ENCODE measurements at places on chromosomes 7 and 10.

DNA sequence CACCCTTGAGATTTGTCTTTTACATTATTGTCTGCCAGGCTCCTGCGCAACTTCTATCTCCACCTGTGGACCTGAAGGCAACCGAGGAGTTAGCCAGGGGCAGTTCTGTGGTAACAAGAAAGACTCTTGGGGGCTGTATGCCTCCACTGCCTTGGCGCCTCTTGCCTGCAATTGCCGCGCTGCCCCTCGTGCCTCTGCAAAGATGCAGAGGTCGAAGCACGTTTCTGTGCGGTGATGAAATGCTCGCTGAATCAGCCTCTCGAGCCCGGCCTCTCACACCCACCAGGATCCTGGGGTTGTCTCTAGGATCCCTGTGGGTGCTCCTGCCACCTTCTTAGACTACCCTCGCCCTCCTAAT is 486 bp upstream of the LHFPL3 start:
- no peaks in the 10 kb centered on the region for H3K27me3 ChIP-seq
- H3K36me3 ChIP-seq, result no peaks in the 10 kb centered on the region
- H3K4me3 ChIP-seq, result peak overlapping the region; percentile 2
- no peak overlapping the region for H3K27ac ChIP-seq
- DNase-seq, result no peak

DNA sequence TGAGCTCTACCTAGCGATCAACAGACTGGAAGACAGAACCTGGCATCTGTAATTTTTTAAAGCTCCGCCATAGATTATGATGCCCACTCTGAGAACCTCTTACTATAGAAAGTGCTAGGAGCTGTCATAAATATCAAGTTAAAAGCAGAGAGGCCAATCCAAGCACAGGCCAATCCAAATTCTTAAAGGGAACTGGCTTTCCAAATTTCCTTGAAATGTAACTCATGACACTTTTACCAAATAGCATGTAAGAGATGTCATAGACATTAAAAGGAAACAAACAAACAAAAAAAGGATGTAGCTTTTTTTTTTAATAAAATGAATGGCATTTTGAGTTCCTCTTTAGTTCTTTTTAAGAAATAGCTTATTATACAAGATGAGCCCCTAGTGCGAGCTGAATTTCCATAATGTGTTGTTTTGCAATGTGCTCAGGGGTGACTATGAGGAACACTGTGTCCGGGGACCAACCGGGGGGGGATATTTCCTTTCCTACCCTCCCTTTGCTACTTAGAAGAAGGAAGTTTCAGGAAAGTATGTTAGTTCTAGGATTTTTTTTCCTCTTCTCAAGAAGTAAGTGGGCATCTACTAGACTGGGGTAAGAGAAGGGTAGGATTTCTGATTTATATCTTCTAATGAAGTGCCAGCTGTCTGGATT is 23.7 kb upstream of the MRC1 start:
- no peaks in the 10 kb centered on the region for H3K36me3 ChIP-seq
- DNase-seq, result no peak
- no peak overlapping the region for H3K27ac ChIP-seq

DNA sequence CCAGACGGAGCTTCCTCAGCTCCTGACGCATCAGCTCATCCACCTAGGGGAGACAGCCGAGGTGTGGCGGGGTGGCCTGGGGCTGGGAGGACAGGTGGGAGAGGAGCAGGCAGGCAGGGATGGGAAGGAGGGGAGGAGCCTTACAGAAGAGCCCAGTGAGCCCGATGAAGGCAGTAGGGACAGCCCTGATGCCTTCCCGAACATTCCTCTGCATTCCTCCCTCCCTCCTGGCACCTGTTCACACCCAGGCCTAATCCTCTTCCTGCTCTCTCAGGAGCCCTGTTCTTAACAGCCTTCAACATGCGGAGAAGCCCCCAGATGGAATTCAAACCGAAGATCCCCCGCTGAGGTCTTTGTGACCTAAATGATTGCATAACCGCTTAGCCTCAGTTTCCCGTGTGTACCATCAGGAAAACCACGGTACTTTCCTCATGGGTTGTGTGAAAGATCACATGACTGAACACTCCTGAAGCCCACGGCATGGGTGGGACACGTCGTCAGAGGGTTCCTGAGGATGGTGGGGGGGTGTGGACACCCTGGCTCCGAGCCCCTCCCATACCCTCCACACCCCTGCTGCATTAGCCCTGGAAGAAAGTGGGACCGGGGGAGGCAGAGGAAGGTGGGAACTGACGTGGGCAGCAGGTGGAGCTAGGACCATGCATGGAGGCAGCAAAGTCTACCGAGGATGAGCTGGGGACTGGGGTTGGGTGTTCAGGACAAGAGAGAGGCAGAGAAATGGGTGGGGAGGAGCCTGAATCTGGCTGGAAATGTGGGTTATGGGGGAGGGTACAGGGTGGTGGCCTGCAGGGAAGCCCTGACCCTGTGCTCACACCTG is 8.8 kb upstream of the ASB10 start:
- H3K4me1 ChIP-seq, result no peaks in the 10 kb centered on the region
- no peak overlapping the region for H3K4me3 ChIP-seq
- no peaks in the 10 kb centered on the region for H3K27me3 ChIP-seq
- no peak overlapping the region for H3K27ac ChIP-seq

GRCh38 chr10:124602646-124603365 is 141.2 kb downstream of the LHPP start:
- peak; percentile 63 for DNase-seq
- H3K27me3 ChIP-seq, result no peaks in the 10 kb centered on the region
- H3K4me3 ChIP-seq, result no peak overlapping the region
- H3K36me3 ChIP-seq, result no peaks in the 10 kb centered on the region
- no peaks in the 10 kb centered on the region for H3K4me1 ChIP-seq

DNA sequence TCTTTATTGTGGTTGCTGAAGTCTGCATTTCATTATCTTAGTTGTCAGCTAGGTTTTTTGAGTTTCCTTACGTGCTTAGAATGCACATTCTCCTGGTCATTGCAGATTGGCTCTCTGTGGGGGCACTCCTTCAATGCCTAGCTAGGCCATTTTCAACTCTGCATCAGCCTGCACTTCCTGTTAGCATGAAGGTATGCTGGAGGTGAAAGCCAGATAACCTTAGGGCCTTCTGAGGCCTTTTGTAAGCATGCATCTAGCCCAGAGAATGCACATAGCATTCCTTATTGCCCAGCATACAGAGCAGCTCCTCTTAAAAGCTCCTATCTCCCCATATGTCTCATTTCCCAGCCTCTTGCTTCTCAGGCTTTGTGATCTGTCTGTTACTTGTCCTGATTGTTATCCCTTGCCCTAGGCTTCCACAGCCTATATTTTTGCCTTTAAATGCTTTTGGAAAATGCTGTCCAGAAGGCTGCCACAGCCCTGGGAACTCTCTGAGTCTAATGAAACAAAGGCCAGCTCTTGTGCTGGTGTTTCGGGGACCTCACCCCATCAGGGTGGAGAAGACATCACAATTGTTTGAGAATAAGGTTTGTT is 108.1 kb upstream of the IGFBP3 start:
- no peaks in the 10 kb centered on the region for H3K36me3 ChIP-seq
- H3K27me3 ChIP-seq, result no peaks in the 10 kb centered on the region
- no peak for DNase-seq
- no peak overlapping the region for H3K4me3 ChIP-seq
